ENCODE measurements at places on chromosomes 3 and 15. TPM values are rescaled to one million over a fixed set of nuclear protein-coding genes. Genes with fewer than 3 reads are reported as not detected.

Gene COMMD2
- 60.8 TPM for total RNA-seq

Gene TF
- 2.3 TPM for total RNA-seq

Gene SUCNR1
- total RNA-seq, result not detected

Gene CIDEC
- total RNA-seq, result not detected

Gene UROC1
- not detected for total RNA-seq

Gene GHSR
- total RNA-seq, result not detected

Gene PDCD10
- total RNA-seq, result 48.0 TPM

Gene ADAMTSL3
- total RNA-seq, result 0.32 TPM

Gene DIPK2A
- 18.3 TPM for total RNA-seq

Gene PPP2R3A
- 13.0 TPM for total RNA-seq

Gene HCLS1
- total RNA-seq, result not detected

Gene ANKRD63
- not detected for total RNA-seq

Gene SH2D7
- not detected for total RNA-seq

Gene CFAP161
- 0.39 TPM for total RNA-seq

Gene SKOR1
- 4.0 TPM for total RNA-seq

Gene HHLA2
- not detected for total RNA-seq

Gene FETUB
- not detected for total RNA-seq

Gene SMAD6
- 0.83 TPM for total RNA-seq

Gene KLHL40
- total RNA-seq, result 0.44 TPM

Gene GPR149
- 0.25 TPM for total RNA-seq

Gene LYZL4
- not detected for total RNA-seq

Gene GPD1L
- total RNA-seq, result 9.1 TPM

Gene CLSTN2
- 3.1 TPM for total RNA-seq

Gene CAPN3
- total RNA-seq, result 1.8 TPM

Gene GNL3
- 75.2 TPM for total RNA-seq

Gene SNRPN
- 284 TPM for total RNA-seq

Gene ROPN1
- total RNA-seq, result not detected

Gene GOLGA8G
- total RNA-seq, result not detected
